ENCODE measurements at places on chromosomes 3 and 15.

DNA sequence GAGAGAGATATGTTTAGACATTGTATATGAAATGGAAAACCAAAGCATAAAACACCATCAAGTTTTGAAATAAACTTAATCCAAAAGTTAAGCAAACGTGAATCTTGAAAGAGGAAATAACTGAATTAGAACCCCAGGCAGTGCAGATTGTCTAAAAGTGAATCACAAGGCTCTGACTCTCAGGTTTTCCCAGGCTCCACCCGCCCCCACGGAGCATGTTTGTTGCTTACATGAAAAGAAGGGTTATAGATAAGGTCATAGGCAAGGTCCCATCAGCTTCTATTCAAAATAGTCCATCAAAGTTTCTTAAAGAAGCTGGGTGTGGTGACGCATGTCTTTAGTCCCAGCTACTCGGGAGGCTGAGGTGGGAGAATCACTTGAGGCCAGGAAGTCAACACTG lies 29.0 kb upstream of the SLMAP start:
- H3K4me1 ChIP-seq = no peaks in the 10 kb centered on the region
- H3K27me3 ChIP-seq = no peaks in the 10 kb centered on the region
- DNase-seq = no peak
- no peak overlapping the region for H3K27ac ChIP-seq

GRCh38 chr15:67823314-67824196 lies 1.8 kb upstream of the SKOR1 start:
- no peak overlapping the region for H3K27ac ChIP-seq
- H3K27me3 ChIP-seq = peaks cover 93% of the 10 kb centered on the region
- no peaks in the 10 kb centered on the region for H3K36me3 ChIP-seq
- DNase-seq = no peak

DNA sequence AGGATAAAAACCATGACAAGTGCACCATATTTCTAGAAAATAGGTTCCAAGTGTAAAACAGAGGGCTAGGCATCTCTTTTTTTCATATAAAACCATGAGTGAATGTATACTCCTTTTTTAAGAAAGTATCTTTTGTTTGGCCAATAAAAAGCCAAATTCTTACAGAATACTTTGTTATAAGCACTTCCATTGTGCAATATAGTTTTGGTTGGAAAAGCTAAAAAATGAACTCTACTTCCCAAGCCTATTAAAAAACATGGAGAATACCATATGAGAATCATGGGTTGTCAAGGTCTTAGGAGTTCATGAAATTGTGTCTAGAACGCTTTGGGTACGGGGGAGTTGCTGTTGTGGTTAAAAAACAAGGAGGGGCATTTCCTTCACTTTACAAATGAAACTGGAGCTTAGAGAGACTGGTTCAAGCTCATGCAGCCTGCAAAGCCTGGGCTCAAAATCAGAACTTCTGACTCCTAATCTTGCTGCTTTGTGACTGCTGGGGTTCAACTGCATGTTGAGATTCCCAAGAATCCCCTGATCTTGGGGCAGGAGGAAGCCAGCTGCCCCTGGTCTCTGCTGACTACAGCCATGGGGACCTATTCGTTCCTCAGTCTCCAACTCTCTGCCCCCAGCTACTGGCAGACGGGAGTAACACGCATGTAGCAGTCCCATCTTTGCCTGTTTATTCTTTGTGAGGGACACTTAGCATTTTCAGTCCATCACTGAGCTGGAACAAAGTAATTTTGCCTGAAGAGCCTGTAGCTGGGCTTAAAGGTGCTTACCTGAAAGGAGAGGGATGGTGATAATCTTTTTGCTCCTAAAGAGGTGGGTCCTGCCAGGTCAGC lies 229.1 kb downstream of the CHST2 start:
- no peak overlapping the region for H3K4me3 ChIP-seq
- no peaks in the 10 kb centered on the region for H3K27me3 ChIP-seq
- no peak for DNase-seq
- H3K4me1 ChIP-seq = 0 out of 2 replicates have a peak, but pooled peaks cover 2% of the 10 kb centered on the region
- H3K27ac ChIP-seq = no peak overlapping the region
- no peaks in the 10 kb centered on the region for H3K36me3 ChIP-seq

DNA sequence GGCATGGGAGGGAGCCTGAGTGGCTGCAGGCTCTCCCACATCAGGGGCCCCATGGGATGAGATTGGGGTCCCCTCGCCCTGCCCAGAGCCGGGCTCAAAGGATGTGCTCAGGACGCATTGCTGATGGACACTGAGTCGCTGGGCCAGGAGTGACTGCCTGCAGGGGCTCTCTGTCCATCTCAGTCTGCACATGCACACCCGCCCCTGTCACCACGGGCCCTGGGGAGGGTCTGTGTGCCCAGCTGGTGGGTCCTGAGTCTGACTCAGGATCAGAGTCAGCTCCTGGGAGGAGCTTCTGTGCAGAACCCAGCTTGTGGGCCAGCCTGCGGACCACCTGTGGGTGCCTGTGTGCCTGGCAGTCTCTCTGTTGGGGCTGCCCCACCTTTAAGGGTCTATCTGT lies 18.1 kb downstream of the STAB1 start:
- no peaks in the 10 kb centered on the region for H3K27me3 ChIP-seq
- H3K4me1 ChIP-seq = no peaks in the 10 kb centered on the region
- no peak overlapping the region for H3K27ac ChIP-seq

- H3K4me1 ChIP-seq = no peaks in the 10 kb centered on the region
- no peaks in the 10 kb centered on the region for H3K27me3 ChIP-seq
- no peaks in the 10 kb centered on the region for H3K36me3 ChIP-seq
- no peak for DNase-seq
- H3K27ac ChIP-seq = no peak overlapping the region
Measured at GRCh38 chr3:160607826-160608225, 42.5 kb upstream of the KPNA4 start.

GRCh38 chr3:37964716-37965115 lies 25.9 kb upstream of the VILL start:
- H3K27ac ChIP-seq = no peak overlapping the region
- H3K4me3 ChIP-seq = no peak overlapping the region
- H3K36me3 ChIP-seq = no peaks in the 10 kb centered on the region
- no peak for DNase-seq
- H3K27me3 ChIP-seq = no peaks in the 10 kb centered on the region

DNA sequence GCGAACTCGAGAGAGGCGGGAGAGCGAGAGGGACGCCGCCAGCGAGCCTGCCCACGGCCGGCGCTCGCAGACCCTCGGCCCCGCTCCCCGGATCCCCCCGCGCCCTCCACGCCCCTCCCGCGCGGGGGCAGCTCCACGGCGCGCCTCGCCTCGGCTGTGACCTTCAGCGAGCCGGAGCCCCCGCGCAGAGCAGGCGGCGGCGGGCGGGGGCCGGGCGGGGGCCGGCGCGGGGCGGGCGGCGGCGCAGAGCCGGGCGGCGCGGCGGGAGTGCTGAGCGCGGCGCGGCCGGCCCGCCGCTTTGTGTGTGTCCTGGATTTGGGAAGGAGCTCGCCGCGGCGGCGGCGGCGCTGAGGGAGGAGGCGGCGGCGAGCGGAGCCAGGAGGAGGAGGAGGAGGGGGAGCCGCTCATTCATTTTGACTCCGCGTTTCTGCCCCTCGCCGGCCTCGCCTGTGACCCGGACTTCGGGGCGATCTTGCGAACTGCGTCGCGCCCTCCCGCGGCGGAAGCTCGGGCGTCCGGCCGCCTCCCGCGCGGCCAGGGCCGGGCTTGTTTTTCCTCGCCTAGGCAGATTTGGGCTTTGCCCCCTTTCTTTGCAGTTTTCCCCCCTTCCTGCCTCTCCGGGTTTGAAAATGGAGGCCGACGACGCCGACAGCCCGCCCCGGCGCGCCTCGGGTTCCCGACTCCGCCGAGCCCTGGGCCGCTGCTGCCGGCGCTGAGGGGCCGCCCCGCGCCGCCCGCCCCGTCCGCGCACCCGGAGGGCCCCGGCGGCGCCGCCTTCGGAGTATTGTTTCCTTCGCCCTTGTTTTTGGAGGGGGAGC lies 524 bp downstream of the IGF1R start:
- DNase-seq = no peak
- H3K36me3 ChIP-seq = no peaks in the 10 kb centered on the region
- no peak overlapping the region for H3K27ac ChIP-seq
- H3K4me3 ChIP-seq = peak overlapping the region; percentile 71
- no peaks in the 10 kb centered on the region for H3K4me1 ChIP-seq

DNA sequence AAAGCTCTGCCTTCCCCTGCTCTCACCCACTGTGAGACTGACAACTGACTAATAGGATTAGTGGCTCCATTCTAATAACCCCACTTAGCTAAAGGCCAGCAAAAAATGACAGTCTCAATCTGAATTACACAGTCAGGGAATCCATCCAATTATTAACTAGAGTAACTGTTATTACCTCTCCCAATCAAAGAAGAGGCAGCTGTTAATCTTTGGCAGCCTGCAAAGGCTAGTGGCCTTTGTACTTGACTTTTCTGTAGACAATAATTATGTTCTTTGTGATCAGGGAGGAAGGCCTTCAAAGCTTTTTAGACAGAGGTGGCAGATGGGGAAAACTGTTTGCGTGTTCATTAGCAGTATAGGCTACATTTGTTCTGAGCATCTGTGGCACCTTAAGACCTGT lies 177.7 kb downstream of the ISL2 start:
- H3K4me3 ChIP-seq = no peak overlapping the region
- H3K27me3 ChIP-seq = no peaks in the 10 kb centered on the region
- no peak overlapping the region for H3K27ac ChIP-seq
- H3K36me3 ChIP-seq = no peaks in the 10 kb centered on the region
- peaks cover 2% of the 10 kb centered on the region for H3K4me1 ChIP-seq

DNA sequence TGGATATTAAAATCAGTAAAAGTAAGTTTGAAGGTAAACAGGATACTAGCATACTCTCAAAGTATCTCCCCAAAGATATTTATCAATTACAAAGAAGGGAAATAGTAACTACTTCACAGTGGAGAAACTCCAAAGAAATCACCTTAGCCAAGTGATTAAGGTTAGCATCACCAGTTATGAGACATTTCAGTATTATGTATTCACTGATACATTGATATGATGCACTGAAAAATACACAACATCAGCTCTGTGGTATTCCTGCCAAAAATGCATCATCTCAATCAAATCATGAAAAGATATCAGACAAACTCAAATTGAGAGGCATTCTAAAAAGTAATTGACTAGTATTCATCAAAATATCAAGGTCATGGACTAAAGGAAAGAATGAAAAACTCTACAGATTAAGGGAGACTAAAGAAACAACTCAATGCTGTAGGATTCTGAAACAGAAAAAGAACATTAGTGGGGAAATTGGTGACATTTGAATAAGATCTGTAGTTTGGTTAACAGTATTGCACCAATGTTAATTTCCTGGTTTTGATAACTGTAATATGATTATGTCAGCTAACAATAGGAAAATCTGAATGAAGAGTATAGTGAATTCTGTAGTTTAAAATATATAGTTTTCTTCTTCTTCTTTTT lies 215.4 kb downstream of the UACA start:
- DNase-seq = no peak
- H3K27ac ChIP-seq = no peak overlapping the region
- H3K36me3 ChIP-seq = no peaks in the 10 kb centered on the region
- H3K4me1 ChIP-seq = no peaks in the 10 kb centered on the region
- no peaks in the 10 kb centered on the region for H3K27me3 ChIP-seq

DNA sequence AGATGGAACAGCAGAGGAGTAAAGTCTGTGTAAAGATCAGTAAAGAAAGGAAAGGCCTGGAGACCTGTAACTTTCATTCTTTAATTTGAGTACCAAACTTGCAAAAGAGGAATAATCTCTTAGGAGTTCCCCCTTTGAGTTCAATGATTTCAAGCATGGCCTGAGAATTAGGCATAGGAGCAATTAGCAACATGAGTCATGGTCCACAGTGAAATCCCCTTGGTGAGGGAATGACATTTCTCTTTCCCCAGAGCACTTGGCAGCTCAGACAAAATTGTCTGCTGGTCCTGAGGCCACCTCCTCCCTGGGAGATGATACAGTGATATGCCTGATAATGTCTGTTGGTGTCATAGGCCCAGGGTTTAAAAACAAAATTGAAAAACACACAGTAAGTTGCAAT lies 81.4 kb upstream of the CRBN start:
- no peaks in the 10 kb centered on the region for H3K36me3 ChIP-seq
- no peaks in the 10 kb centered on the region for H3K4me1 ChIP-seq
- H3K4me3 ChIP-seq = no peak overlapping the region
- no peak overlapping the region for H3K27ac ChIP-seq
- no peak for DNase-seq

- H3K4me3 ChIP-seq = no peak overlapping the region
- H3K27ac ChIP-seq = no peak overlapping the region
- H3K27me3 ChIP-seq = no peaks in the 10 kb centered on the region
- H3K4me1 ChIP-seq = no peaks in the 10 kb centered on the region
Measured at GRCh38 chr3:177622982-177623617, 425.8 kb upstream of the TBL1XR1 start.

DNA sequence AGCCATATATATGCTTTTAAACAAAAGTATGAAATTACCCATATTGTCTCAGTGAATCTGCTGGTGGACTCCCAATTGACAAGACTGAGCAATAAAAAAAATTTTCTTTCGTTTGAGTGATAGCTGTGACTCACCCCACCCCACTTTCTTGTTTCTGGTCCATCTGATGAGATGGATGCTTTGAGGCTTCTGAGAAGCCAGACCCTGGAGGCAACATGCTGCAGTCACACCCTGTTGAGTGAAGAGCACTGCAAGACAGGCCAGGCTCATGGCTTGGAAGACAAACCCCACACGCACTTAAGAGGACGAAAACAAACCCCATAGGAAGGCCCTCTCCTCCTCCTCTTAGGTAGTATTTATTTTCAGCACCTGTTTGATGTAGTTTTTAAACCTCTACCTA lies 276.0 kb upstream of the TTC14 start:
- no peaks in the 10 kb centered on the region for H3K27me3 ChIP-seq
- H3K36me3 ChIP-seq = no peaks in the 10 kb centered on the region
- H3K27ac ChIP-seq = no peak overlapping the region
- no peak for DNase-seq
- H3K4me3 ChIP-seq = no peak overlapping the region

- no peaks in the 10 kb centered on the region for H3K4me1 ChIP-seq
- H3K27me3 ChIP-seq = no peaks in the 10 kb centered on the region
- no peak overlapping the region for H3K4me3 ChIP-seq
- H3K36me3 ChIP-seq = no peaks in the 10 kb centered on the region
- H3K27ac ChIP-seq = no peak overlapping the region
- no peak for DNase-seq
Measured at GRCh38 chr15:66572146-66572545, 6.3 kb upstream of the LCTL start.

DNA sequence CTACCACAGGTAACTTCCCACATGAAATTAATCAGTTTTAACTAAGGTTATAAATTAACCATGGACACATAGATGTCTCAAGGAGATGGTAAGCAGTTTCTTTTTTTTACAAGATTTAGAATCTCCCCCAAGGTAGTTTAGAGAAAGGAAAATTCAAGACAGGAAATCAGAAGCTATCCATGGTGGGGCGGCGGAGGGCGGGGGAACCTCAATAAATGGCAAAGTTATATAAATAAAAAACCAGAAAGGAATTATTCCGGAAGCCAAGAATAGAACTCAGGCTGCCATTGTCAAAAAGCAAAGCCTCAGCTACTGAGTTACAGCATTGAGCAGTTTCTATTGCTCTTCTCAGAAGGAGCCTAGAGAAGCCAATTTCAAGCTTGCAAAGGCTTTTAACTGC lies 172.1 kb upstream of the SMAD3 start:
- no peak for DNase-seq
- H3K27me3 ChIP-seq = no peaks in the 10 kb centered on the region
- H3K4me1 ChIP-seq = no peaks in the 10 kb centered on the region
- H3K36me3 ChIP-seq = no peaks in the 10 kb centered on the region
